Progenitor cell of endocrine pancreas (in vitro differentiated cells): ENCODE measurements at places on chromosomes 1 and 21. TPM values are rescaled to one million over a fixed set of nuclear protein-coding genes. Genes with fewer than 3 reads are reported as not detected.

Gene SMIM12
- total RNA-seq: 35.7 and 39.5 TPM in 2 replicates

Gene TFF1
- 0.77 TPM in 1 of 2 replicates, not detected in the other for total RNA-seq

Gene AVPR1B
- 0.60 TPM in 1 of 2 replicates, not detected in the other for total RNA-seq

- no peak for DNase-seq
Observed at GRCh38 chr1:180247580-180247979, 17.5 kb downstream of the LHX4 start.

DNA sequence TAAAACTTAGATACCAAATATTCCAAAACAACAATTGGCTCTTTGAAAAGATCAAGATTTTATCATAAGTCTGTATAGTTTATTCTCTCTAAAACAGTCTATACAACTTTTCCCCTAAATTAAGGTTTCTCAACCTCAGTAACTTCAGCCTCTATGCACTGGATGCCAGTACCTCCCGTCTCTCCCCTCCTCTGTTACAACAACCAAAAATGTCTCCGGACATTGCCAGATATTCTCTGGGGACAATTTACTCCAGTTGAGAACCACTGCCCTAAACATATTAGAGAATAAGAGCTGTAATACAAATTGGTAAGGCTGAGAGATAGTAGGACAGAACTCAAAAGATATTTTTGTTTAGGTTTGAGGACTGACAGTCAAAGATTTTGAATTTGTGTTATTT is 71.6 kb downstream of the TMEM200B start:
- DNase-seq: no peak

DNA sequence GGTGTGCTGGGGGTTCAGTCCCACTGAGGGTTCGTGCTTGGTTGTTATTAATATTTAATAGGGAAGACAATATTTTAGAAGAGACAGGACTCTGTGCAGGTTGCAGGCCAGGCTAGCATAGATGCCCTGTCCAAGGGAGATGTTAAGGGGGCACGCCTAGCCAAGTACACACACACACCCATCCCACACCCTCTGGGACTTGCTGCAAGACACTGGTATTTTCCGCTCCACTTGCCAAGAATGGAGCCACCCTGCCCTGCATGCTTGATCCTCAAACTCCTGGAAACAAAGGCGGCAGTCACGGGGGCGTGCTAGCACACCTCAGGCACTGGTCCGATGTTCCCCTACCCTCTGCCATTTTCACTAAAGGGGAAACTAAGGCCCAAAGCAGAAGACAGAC is 99.1 kb downstream of the MRPL37 start:
- DNase-seq: no peak

DNA sequence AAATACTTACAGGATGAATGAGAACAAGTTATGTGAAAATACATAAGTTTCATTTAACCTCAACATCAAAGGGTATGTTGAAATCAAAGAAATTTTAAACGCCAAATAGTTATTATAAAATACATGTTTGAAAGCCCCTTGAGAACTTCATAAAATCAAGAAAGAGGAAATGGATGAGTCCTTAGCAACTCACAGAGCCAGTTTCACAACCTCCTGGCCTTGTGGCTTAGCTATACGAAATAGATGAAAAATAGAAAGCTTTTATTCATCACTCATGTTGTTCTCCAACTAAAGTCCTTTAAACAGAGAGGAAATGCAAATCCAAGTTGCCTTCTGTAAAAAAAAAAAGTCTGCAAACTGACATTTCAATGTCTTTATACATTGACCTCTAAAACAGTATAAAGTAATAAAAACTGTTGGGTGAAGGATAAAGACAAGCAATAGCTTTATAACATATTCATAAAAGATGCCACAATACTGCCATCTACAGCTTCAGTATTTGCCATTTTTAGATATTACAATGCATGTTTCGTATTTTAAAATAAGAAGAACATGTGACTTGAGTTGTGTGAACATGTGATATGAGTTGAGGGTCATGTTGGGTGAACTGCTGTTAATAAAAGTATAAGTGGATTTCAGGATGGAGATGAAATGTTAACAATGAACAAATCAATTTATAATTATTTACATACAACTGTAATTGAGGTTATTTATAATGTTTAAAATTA is 847.8 kb downstream of the MRPL39 start:
- DNase-seq: no peak
